ENCODE measurements at places on chromosomes 13 and 19. TPM values are rescaled to one million over a fixed set of nuclear protein-coding genes. Genes with fewer than 3 reads are reported as not detected.

DNA sequence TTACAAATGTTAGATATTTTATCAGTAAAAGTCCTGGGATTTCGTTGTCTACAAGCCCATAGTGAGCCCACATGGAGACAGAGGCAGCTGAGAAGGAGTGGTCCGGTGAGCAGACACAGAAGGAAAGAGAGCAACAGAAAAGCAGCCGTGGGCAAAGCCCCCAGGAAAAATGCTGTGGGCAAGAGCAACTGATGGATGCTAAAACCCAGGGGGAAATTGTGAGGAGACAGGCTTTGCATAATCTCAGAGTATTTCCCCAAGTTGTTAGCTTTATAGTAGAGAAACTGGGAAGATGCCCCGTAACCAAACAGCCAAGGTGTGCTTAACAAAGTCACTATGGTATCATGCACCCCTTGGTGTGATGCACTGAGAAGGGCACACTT is 35.1 kb downstream of the GJA3 start:
- DNase-seq: no peak

- DNase-seq: no peak
Observed at GRCh38 chr19:17418710-17419109, 1.1 kb upstream of the MVB12A start.

DNA sequence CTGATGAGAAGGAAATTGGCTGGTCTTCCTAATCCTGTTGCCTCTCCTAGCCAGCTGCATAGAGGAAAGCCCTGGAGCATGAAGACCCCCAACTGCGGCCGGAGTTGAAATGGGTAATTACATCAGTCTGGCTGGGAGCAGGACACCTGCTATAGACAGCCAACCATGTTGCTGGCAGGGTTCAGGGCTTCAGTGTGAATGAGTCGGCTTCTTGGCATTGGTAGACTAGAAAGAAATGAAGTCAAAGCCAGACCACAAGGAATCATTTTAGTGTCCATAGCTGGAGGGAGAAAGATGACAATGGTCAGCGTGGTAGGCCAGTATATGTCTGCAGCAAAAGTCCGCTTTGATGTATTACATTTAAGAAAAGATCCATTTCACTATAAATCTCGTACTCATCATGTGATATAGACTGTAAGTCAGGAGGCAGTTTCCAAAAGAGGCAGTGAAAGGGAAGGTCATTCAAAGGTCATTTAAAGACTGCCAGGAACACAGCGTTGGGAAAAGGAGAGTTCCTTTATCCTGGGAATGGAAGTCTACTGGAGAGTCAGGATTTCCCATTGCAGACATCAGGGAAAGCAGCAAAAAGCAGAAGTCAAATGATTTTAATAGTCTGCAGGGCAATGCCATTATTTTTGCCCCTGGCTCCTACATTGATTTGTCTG is 262.7 kb downstream of the DNAJC15 start:
- DNase-seq: no peak

DNA sequence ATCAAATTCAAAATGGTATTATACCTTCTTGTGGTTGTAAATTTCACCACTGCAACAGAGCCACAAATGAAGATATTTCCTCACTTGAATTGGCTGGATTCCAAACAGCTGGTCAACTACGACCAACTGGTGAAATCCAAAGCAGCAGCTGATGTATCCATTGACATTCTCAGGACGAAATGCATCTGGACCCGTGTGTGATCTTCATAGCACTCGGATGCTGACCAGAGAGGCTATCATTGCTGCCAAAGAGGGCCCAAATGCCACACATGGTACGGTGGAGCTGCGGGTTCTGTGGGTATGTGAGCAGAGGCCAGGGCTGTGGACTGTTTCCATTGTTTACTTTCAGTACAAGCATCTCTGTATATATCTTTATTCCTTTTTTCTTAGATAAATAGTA is 25.6 kb upstream of the PCCA start:
- DNase-seq: no peak

DNA sequence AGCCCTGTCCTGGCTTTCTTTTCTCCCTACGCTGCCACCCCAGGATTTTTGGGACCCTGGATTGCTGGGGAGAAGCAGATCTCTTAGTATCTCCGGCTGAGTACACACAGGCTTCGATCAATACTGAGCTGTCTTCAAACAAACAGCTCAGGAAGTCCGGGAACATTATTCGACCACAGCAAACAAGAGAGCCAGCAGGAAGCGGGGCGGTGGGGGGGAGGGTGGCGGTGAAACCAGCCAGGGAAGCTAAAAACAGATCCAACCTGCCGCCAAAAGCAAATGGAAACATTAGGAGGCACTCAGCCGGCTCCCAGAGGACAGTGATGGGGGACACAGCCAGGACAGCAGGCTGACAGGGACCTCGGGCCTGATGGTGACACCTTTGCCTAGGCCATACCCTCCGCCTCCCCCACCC is 12.2 kb upstream of the BCAM start:
- no peak for DNase-seq

GRCh38 chr13:101919541-101920181 is 467.2 kb downstream of the ITGBL1 start:
- no peak for DNase-seq

The ADAMTS10 gene
- total RNA-seq: 2.7 TPM

The ZNF699 gene
- 6.0 TPM for total RNA-seq

The ISOC2 gene
- 63.3 TPM for total RNA-seq

The NLRP9 gene
- not detected for total RNA-seq

The CCNE1 gene
- total RNA-seq: 6.5 TPM

The FGF14 gene
- not detected for total RNA-seq

The KCTD4 gene
- total RNA-seq: not detected

The CILP2 gene
- total RNA-seq: not detected
